ENCODE measurements at places on chromosomes 11 and 22.

GRCh38 chr22:32849501-32849900 is 48.0 kb downstream of the TIMP3 start:
- peaks cover 30% of the 10 kb centered on the region for H3K36me3 ChIP-seq
- peaks cover 93% of the 10 kb centered on the region for H3K4me1 ChIP-seq
- peak overlapping the region; percentile 94 for H3K27ac ChIP-seq
- no peak overlapping the region for H3K4me3 ChIP-seq
- no peak for DNase-seq

DNA sequence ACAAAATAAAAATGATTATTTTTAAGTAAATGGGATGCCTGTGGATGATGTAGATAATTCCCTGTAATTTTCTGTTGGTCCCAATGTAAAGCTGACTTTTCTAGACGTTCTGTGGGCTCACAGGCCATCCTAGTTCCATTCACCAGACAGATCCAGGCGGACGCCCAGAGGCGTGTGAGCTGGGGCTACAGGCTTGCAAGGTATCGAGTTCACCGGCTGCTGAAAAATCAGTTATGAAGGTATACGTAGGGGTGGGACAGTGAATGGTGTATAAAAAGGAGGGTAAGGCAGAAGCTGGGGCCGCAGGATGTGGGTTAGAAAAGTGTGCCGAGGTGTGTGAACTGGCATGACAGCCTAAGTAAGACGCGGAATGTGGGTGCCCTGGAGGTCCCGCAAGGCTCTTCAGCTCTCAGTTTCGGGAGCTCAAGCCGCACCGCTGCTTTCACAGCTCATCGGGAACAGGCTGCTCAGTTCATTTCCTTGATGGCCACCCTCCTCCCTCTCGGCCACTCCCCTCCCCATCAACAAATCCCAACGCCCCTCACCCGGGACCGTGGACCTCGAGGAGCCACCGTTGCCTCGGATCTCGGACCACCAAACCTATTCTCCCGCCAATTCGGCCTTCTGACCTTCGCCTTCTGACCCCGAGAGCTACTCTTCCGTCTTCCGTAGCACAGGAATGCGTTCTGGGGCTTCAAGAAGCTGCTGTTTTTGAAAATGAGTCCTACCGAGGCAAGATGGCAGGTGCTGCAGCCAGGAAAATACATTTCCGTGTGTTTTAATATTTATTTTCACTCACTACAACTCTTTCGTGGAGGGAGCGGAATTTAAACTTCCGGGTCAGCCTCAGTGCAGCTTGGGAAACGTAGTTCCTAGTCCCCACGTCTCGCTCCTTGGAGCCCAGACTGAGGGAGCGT is at the start of gene XNDC1N:
XNDC1N (minus strand) TSS at position 775 of the 917 bp plus-strand sequence. CDS start 5,241 bp downstream, outside the sequence.
- DNase-seq, result peak; percentile 88
- H3K27ac ChIP-seq, result peak within 1 kb of the TSS; percentile 90
- no peaks in the 10 kb centered on the region for H3K36me3 ChIP-seq
- H3K4me3 ChIP-seq, result peak within 1 kb of the TSS; percentile 93
- H3K4me1 ChIP-seq, result peaks cover 32% of the 10 kb centered on the region

GRCh38 chr11:35305670-35306382 is 113.5 kb downstream of the SLC1A2 start:
- H3K27me3 ChIP-seq, result no peaks in the 10 kb centered on the region
- no peaks in the 10 kb centered on the region for H3K36me3 ChIP-seq
- no peak for DNase-seq
- peaks cover 20% of the 10 kb centered on the region for H3K4me1 ChIP-seq
- no peak overlapping the region for H3K4me3 ChIP-seq

DNA sequence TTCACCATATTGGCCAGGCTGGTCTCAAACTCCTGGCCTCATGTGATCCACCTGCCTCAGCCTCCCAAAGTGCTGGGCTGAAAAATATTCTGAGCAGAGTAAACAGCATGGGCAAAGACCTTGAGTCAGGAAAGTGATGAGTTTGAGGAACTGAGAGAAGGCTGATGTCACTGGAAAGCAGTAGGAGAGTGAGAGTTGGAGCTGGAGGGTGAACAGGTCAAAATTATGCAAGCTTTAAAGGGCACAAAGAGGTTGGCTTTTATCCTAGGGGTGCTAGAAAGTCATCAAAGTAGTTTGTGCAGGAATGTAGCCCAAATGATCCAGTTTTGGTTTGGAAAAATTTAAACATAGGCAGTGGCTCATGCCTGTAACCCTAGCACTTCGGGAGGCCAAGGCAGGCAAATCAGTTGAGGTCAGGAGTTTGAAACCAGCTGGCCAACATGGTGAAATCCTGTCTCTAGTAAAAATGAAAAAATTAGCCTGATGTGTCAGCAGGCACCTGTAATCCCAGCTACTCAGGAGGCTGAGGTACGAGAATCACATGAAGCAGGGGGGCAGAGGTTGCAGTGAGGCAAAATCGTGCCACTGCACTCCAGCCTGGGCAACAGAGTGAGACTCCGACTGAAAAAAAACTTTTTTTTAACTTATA is 44.7 kb upstream of the CXCR5 start:
- no peak overlapping the region for H3K27ac ChIP-seq
- H3K4me3 ChIP-seq, result no peak overlapping the region
- no peaks in the 10 kb centered on the region for H3K36me3 ChIP-seq
- DNase-seq, result no peak
- H3K27me3 ChIP-seq, result no peaks in the 10 kb centered on the region
- no peaks in the 10 kb centered on the region for H3K4me1 ChIP-seq

DNA sequence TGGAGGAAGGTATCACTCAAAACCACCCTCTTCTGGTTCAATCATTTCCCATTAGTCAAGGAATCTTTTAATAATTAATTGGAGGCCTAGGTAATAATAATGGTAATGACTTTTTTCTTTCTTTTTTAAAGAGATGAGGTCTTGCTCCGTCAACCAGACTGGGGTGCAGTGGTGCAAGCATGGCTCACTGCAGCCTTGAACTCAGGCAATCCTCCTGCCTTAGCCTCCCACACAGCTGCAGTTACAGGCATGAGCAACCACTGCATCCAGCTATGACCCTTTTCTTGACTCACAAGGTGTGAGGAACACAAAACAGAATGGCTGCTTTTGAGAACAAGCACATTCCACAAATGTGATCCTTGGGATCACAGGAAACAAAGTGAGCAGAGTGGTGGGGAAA is 3.6 kb downstream of the POLDIP3 start:
- no peaks in the 10 kb centered on the region for H3K27me3 ChIP-seq
- no peaks in the 10 kb centered on the region for H3K36me3 ChIP-seq
- H3K4me1 ChIP-seq, result peaks cover 74% of the 10 kb centered on the region
- DNase-seq, result no peak
- H3K27ac ChIP-seq, result no peak overlapping the region
- H3K4me3 ChIP-seq, result no peak overlapping the region

DNA sequence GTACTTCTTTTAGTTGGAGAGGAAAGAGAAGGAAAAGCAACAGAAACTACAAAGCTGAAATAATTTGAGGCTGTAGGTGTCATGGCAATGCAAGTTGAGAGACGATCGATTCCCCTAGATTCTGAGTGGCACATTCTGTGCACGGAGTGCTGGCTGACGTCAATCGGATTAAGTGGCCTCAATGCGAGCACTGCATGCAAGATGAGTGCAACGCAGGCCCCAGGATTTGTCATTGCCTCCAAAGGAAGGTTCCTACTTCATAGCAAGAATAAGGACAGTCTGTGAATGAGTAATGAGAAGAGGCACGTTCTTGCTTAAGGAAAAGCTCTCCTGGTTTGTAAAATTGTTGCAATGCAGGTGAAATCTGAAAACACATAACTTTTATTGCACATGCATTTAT is 892.4 kb downstream of the KCNA4 start:
- no peaks in the 10 kb centered on the region for H3K4me1 ChIP-seq
- no peak for DNase-seq
- H3K27ac ChIP-seq, result no peak overlapping the region
- no peaks in the 10 kb centered on the region for H3K36me3 ChIP-seq
- H3K4me3 ChIP-seq, result no peak overlapping the region

DNA sequence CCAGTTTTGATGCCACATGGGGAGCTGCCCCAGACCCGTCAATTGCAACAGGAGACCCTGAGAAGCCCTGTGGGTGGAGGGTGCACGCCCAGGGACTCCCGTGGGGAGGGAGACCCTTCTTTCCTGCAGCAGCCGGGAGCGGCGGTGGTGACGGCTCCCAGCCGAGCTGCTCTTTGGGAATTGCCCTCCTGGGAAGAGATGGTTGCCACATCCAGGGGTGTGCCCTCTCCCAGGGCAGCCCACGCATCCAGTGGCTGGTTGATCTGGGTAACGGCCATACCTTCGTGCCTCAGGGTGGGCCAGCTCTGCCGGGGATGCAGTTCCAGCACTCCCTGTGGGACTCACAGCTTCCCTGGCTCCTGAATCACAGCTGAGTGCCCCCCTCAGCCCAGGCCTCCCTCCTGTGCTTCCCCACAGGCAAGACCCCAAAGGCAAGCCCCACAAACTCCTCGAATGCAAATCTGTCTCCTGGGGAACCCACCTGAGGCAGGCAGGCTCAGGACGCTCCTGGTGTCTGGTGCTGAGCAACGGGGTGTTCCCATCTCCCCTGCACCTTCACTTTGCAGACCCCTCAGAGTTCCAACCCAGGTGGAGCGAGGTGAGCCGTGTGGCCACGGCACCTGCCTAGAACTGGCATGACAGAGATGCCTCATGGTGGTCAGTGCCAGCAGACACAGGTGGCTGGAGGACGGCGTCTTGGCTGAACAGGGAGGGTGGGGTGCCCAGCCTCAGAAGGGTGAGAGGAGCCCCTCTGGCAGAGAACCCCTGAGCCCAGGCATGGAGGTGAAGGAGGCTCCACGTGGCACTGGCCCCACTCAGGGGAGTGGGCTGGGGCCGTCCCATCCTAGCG is 1027.4 kb downstream of the BRD1 start:
- H3K27me3 ChIP-seq, result no peaks in the 10 kb centered on the region
- no peak overlapping the region for H3K27ac ChIP-seq
- no peaks in the 10 kb centered on the region for H3K36me3 ChIP-seq
- H3K4me1 ChIP-seq, result no peaks in the 10 kb centered on the region

GRCh38 chr22:23749841-23750301 is 1.0 kb downstream of the ZNF70 start:
- H3K36me3 ChIP-seq, result no peaks in the 10 kb centered on the region
- H3K4me1 ChIP-seq, result peaks cover 19% of the 10 kb centered on the region
- H3K27ac ChIP-seq, result no peak overlapping the region
- DNase-seq, result no peak
- no peaks in the 10 kb centered on the region for H3K27me3 ChIP-seq

- H3K27ac ChIP-seq, result no peak overlapping the region
- no peaks in the 10 kb centered on the region for H3K36me3 ChIP-seq
- DNase-seq, result no peak
- no peaks in the 10 kb centered on the region for H3K4me1 ChIP-seq
- no peak overlapping the region for H3K4me3 ChIP-seq
Measured at GRCh38 chr11:87425943-87426342, 388.2 kb downstream of the TMEM135 start.

GRCh38 chr11:133515107-133515506 is 17.2 kb downstream of the OPCML start:
- no peak overlapping the region for H3K27ac ChIP-seq
- H3K4me1 ChIP-seq, result no peaks in the 10 kb centered on the region
- H3K27me3 ChIP-seq, result no peaks in the 10 kb centered on the region
- no peaks in the 10 kb centered on the region for H3K36me3 ChIP-seq

DNA sequence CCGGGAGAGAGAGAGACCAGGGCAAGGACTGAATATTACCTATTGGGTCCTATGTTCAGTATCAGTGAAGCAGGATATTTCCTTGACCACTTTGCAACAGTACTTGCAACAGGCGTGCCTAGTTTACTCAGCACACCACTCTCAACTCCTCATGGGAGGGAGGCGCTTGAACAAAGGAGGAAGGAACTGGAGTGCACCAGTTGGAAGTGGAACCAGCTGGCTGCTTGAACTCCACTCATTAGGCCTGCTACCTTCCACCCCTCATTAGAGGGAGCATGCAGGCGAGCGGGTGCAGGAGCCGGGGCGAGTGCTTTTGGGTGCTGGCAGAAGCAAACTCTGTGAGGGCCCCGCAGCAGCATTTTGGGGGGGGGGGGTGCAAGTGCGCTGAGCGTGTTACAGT is 1369.6 kb upstream of the RAG2 start:
- H3K27me3 ChIP-seq, result no peaks in the 10 kb centered on the region
- no peaks in the 10 kb centered on the region for H3K4me1 ChIP-seq
- no peak overlapping the region for H3K27ac ChIP-seq
- H3K4me3 ChIP-seq, result no peak overlapping the region

DNA sequence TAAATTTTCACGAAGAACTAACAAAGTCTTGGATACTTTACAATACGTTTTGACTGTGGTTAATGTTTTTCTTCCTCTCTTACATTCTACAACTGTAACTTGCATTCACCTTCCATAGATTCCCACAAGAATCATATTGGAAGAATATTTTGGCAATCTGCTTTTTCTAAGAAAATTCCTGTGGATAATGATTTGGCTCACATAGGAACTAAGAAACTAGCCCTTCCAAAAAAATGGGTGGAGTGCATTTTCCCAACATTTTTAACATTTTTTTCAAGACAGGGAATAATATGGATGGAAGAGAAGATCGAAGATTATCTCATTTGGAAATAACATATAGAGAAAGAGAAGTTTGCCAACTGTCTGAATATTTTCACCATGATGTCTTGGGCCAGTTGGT is 256.9 kb upstream of the POU2AF2 start:
- H3K36me3 ChIP-seq, result no peaks in the 10 kb centered on the region
- H3K27me3 ChIP-seq, result no peaks in the 10 kb centered on the region
- no peak for DNase-seq
- no peak overlapping the region for H3K27ac ChIP-seq

DNA sequence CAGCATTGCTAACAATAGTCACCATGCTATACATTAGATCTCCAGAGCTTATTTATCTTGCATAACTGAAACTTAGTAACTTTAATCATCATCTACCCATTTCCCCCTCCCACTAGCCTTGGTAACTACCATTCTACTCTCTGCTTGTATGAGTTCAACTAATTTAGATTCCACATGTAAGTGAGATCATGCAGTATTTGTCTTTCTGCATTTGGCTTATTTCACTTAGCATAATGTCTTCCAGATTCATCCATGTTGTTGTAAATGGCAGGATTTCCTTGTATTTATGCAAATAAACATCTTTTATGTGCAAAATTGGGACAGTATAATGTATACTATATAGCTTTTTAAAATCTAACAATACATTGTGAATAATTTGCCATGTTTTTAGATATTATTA is 66.0 kb upstream of the ZBED5 start:
- no peak for DNase-seq
- no peaks in the 10 kb centered on the region for H3K36me3 ChIP-seq
- peaks cover 13% of the 10 kb centered on the region for H3K4me1 ChIP-seq
- H3K27me3 ChIP-seq, result no peaks in the 10 kb centered on the region
- H3K27ac ChIP-seq, result no peak overlapping the region

DNA sequence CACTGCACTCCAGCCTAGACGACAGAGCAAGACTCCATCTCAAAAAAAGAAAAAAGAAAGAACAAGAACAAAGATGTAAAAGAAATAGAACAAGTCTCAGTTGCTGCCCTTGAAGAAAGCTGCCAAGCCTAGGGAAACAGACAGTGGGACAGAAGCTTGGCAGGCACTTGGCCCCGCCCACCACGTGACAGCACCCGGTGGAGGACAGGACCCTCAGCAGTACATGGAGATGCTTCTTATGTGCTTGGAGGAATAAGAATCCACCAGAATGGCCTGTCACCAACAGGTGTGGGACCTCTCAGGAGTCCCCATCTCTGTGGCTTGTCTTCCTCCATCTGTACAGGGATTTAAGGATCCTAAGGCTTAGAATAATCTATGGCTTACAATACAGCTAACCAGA is 7.6 kb upstream of the TMPRSS6 start:
- no peak overlapping the region for H3K4me3 ChIP-seq
- no peak for DNase-seq
- no peak overlapping the region for H3K27ac ChIP-seq
- no peaks in the 10 kb centered on the region for H3K27me3 ChIP-seq
- no peaks in the 10 kb centered on the region for H3K36me3 ChIP-seq

GRCh38 chr11:119024430-119025098 is 6.0 kb downstream of the TRAPPC4 start:
- H3K27ac ChIP-seq, result peak overlapping the region; percentile 27
- H3K27me3 ChIP-seq, result no peaks in the 10 kb centered on the region
- no peak for DNase-seq
- H3K4me1 ChIP-seq, result peaks cover 37% of the 10 kb centered on the region
